Chondrocyte (in vitro differentiated cells): ENCODE measurements at places on chromosomes 1 and 21.

GRCh38 chr1:1927751-1928150 is 8.7 kb upstream of the TMEM52 start:
- DNase-seq, result no peak

DNA sequence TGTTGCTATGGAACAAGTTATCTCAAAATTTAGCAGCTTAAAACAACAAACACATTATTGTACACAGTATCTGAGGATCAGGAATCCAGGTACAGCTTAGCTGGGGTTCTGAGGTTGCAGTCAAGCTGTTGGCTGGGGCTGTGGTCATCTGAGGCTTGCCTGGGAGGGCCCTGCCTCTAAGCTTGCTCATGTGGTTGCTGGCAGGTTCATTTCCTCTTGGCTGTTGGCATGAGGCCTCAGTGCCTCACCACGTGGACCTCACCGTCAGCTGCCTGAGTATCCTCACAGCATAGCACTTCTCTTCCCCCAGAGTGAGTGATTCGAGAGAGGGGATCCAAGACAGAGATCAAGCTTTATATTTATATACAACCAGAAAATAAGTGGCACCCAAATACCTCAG is 18.6 kb downstream of the NTPCR start:
- no peak for DNase-seq

DNA sequence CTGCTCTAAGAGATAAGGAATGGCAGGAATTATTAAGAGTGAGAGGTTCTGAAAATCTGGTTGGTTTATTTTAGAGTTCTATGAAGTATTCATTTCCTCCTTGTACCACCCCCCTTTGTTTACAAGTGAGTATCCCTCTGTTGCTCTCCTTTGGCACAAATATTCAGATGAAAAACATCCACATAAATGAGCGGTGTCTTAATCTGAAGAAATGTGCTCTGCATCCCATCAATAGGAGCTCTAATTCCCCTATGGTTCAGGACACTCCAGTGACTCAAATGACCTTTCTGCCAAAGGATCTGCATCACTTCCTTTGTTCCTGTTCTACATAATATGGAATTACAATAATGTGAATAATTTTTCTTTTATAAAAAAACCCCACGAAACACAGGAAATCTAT is 16.6 kb downstream of the DDAH1 start:
- no peak for DNase-seq

GRCh38 chr1:37763791-37764413 is 1.0 kb downstream of the EPHA10 start:
- no peak for DNase-seq

DNA sequence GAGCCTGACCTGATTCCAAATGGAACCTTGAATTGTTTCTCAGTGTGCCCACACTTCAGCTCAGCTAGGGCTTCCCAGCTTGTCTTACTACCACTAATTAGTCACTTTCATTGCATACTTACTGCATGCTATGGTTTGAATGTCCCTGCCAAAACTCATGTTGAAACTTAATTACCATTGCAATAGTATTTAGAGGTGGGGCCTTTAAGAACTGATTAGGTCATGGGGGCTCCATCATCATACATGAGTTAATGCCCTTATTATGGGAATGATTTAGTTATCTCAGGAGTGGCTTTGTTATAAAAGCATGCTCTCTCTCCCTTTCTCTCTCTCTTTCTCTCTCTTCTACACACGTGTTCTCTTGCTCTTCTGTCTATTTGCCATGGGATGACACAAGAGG is 68.3 kb downstream of the NENF start:
- no peak for DNase-seq

DNA sequence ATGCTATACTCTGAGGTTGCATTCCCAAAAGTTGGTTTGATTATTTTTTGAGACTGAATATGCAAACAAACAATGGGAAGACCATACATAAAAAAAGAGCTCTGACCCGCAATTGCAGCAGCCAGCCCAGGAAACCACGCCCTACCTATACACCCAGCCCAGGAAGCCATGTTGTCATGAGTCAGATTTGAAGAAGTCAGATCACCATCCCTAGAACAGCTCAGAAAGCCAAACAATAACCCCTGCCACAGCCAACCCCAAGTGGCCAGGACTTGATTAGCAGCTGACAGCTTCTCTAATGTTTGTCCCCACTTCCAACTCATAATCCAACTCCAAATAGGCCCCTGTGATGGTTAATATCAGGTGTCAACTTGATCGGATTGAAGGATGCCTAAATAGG is 621.9 kb downstream of the NPHP4 start:
- no peak for DNase-seq

GRCh38 chr1:189027512-189027911 is 1450.2 kb downstream of the BRINP3 start:
- DNase-seq, result no peak

DNA sequence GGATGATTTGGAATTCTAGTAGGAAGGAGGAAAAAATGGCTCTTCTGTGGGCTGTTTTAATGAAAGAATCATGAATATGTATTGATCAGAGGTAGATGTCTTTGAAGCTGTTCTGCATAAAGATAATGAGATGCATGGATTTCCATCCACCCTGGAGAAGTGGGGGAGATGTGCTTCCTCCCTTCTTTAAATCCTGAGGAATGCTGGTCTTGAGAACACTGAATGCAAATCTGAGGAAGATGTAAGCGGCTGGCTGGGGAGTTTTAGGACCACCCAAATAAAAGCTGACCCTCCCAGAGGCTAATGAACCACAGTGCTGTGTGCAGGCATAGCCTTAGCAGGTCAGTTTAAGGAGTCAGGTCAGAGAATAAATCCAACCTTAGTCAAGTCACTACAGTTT is 37.3 kb downstream of the ZMYND12 start:
- no peak for DNase-seq

DNA sequence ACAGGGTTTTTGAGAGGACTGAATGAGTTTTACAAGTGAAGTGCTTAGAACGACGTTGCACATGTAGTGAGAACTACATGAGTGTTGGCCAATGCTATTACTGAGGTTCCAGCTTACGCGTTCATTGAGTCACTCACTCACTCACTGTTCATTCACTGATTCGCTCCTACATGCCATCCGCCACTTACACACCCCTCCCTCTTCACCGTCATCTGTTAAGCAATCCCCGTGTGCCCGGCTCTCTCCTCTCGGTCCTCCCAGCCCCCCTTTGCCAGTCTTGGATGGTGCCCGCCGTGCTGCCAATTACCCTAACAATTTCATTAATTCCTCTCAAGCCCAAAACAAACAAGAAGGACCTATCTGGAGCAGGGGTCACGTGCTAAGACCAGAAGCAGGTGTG is 27.3 kb upstream of the EPHA2 start:
- DNase-seq, result no peak
